ENCODE measurements at places on chromosomes 7 and 10. TPM values are rescaled to one million over a fixed set of nuclear protein-coding genes. Genes with fewer than 3 reads are reported as not detected.

ACSM6 gene
- total RNA-seq: not detected

- no peak for DNase-seq
Observed at GRCh38 chr7:8172372-8173354, 89.3 kb downstream of the ICA1 start.

GRCh38 chr7:119413314-119413805 is 859.6 kb upstream of the KCND2 start:
- DNase-seq: no peak

DNA sequence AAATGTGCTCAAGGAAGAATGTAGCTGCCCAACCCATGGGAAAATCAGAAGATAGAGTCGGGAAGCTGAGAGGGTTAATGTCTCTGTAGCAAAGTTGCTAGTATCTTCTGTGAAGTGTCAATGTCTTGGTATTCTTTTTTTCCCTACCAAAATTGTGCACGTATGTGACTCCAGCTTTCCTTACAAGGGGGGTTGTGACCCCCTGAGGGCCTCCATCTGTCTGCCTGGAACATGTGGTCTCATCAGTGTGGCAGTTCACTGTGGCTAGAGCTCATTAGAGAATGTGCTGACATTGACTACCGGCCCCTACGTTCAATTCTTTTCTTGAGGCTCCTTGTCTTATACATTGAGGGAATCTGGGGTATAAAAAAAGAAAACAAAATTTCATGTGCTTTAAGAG is 725.2 kb upstream of the CELF2 start:
- no peak for DNase-seq

USP6NL gene
- total RNA-seq: 14.3 TPM

- no peak for DNase-seq
Observed at GRCh38 chr7:151141311-151141854, 26.1 kb downstream of the GBX1 start.

CDH23 gene
- not detected for total RNA-seq

PLAC9 gene
- 2.0 TPM for total RNA-seq

SFRP5 gene
- total RNA-seq: not detected

DNA sequence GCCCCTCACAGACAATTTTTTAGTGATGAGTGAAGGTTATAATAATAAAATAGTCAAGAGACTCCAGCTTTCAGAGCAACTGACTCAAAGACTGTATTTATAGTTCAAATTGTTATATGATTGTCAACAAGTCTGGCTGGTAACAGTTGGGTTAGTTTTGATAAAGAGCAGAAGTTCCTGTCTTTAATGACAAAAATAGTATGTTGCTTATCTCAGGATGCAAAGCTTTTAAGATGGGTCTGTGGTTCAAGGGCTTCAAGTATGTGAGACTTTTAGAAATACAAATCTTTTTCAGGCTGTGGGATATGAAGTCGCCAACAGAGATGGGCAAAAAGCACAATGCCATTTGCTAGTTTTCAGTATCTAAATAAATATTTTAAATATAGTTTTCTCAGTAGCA is 118.4 kb downstream of the ABCA13 start:
- no peak for DNase-seq

- no peak for DNase-seq
Observed at GRCh38 chr7:127812540-127812939, 160.5 kb downstream of the SND1 start.

ADRA2A gene
- total RNA-seq: not detected

RARRES2 gene
- total RNA-seq: not detected

GRCh38 chr7:69992938-69993337 is 394.7 kb downstream of the AUTS2 start:
- no peak for DNase-seq

DNA sequence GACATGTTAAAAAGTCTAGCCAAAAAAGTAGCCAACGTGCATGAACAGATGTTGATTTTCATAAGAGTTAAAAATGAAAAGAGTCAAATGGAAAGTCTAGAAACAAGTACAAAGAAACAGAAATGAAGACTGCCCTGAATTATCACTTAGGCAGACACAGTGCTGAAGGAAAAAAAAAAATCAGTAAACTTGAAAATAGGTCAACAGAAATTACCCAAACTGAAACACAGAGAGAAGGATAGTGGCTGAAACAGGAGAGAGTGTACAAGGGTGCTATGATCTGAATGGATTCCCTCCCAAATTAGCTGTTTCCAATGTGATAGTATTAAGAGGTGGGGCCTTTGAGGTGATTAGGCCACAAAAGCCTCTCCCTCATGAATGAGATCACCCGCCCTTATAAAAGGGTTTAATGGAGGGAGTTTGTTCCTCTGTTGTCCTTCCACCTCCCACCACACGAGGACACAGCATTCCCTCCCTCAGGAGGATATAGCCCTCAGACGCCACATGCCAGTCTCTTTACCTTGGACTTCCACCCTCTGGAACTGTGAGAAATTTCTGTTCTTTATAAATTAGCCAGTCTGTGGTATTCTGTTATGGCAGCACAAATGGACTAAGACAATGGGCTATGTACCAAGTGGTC is 249.7 kb downstream of the AHR start:
- no peak for DNase-seq

- DNase-seq: peak; percentile 81
Observed at GRCh38 chr10:28089467-28089866, 90.6 kb upstream of the ODAD2 start.

DNA sequence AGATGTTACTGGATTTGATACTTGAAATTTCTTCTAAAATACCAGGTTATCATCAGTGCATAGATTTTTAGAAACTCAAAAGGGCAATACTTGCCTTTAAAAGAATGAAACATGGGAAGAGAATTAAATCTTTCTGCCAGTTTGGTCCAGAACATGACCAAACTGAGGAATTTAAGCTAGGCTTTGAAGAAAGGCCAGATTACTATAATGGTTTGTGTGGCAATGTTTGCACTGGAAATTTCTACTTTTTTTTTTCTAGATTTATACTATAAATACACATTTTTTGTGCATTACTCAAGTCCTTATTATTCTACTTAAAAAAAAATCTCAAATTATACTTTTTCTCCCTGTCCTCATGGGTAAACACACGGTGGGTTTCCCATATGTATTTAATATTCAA is 9.2 kb downstream of the MKX start:
- DNase-seq: no peak

- DNase-seq: no peak
Observed at GRCh38 chr10:24953675-24954074, 1.3 kb upstream of the PRTFDC1 start.

GRCh38 chr10:89679986-89680385 is 21.4 kb upstream of the KIF20B start:
- DNase-seq: no peak

- no peak for DNase-seq
Observed at GRCh38 chr10:110864662-110865140, 7.0 kb upstream of the PDCD4 start.

GRCh38 chr7:3821488-3821887 is 520.4 kb downstream of the SDK1 start:
- DNase-seq: no peak

DNA sequence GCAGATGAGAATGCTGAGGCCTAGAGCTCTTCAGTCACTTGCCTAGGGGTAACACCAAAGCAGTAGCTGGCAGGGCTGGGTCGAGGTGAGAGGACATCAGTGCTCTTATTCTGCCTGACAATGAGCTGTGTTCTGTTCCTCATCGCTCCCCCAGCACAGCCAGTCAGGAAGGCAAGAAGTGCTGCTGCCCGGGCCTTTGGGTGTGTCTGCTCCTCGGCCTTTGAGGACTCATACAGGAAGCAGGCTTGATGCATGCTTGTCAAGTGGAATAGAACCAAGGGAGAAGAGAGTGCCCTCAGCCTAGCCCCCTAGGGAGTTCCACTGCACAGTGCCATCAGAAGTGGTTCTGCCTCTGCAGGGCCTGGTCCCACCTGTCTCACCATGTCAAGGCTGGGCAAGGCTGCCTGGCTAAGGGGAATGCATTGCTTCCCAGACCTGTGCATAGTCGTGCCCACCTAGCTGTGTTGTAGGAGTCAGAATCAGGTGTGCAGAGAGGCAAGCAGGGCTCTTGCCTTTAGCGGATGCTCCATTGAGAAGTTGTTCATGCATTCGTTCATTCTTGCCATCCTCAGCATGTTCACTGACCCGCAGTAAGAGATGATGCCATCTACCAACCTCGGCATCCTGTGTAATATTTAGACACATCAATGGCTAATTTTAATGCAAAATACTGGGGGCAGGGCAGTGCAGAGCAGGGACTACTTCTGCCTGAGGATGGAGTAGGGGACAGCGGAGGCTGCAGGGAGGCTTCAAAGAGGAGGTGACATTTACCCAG is 156.6 kb downstream of the RPS24 start:
- no peak for DNase-seq

LBX1 gene
- total RNA-seq: not detected

GRCh38 chr10:80515941-80516340 is 21.8 kb upstream of the SH2D4B start:
- no peak for DNase-seq

GRCh38 chr10:60919551-60919950 is 24.4 kb downstream of the RHOBTB1 start:
- DNase-seq: no peak

DNA sequence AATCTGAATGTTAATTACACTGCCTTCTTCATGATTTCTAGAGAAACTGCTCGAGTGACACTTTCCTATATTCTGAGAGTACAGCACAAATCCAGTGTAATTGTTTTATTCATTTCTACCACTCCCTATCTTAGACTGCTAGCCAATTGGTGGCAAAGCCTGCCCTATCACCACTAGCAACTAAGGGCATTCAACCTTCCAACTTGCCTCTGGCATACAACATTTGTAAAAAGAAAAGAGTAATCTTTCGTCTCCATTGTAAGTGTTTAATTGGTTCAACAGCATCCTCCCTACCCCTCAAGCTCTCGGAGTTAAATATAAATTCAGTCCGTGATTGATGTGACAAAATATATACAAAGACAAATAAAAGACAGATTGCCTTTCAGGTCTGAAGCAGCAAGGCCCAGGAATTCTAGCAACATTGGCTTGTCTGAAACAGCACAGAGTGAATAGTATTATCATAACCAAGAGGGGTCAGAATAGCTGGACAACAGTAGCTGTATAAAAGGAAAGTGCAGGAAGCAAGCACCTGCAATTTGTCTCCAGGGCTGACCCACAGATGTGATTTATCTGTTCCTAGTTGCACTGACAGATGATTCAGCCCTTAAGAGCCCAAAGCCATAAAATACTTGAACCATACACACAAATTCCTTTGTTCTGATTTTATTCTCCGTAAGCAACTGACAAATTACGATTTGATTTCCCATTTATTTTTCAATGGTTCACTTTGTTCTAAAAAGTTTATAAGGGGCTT is 47.6 kb upstream of the ANKRD1 start:
- DNase-seq: peak; percentile 82

DNA sequence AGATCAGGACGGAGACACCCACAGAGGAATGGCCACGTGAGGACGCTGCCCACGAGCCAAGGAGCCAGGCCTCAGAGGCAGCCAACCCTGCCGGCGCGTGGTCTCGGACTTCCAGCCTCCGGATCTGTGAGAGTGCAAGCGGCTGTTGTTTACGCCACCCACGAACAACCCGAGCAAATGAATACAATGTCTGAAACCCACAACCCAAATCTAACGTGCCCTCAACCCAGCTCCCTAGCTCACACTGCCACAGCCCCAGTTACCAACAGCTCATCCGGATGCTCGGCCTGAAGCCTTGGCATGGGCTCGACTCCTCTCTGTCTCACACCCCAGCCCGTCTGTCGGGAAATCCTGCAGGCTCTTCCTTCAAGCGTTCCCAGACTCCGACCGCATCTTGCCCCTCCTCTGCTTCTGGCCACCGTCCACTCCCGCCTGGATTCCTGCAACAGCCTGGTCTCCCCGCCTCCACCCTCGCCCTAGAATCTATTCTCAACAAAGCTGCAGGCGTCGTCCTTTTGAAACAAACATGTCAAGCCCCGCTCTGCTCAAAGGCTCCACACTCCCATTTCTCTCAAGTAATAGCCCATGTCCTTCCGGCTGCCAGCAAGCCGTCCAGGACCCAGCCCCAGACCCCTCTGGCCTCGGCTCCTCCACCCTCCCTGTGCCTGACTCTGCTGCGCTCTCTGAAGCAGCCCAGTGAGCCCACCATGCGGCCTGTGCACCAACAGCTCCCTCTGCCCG is 35.3 kb downstream of the STK32C start:
- no peak for DNase-seq

CALHM3 gene
- total RNA-seq: 4.1 TPM

- DNase-seq: no peak
Observed at GRCh38 chr7:138961159-138961558, 20.0 kb downstream of the KIAA1549 start.

HYAL4 gene
- total RNA-seq: 0.98 TPM

All from PC-3 (cell line).